ENCODE measurements at places on chromosomes 4 and X. TPM values are rescaled to one million over a fixed set of nuclear protein-coding genes. Genes with fewer than 3 reads are reported as not detected.

GRCh38 chr4:849478-850175 lies 23.7 kb upstream of the CPLX1 start:
- DNase-seq, result no peak

DNA sequence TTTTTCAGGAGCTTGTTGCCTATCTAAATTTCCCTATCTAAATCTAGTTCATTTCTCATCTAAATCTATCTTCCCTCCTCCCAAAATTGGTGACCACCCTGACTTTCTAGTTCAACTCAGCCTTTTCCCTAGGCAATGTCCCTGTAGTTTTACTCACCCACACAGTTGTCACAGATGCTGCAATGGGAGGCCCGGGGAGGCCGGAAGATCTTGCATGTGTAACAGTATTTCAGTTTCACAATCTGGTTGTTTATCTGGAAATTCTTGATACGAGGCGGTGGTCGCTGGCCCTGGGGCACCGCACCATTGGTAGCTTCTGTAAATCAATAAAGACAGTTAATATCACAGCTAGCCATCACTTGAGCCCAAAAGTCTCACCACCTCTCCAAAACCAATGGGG lies 20.2 kb downstream of the ZDHHC9 start:
- DNase-seq, result no peak

DNA sequence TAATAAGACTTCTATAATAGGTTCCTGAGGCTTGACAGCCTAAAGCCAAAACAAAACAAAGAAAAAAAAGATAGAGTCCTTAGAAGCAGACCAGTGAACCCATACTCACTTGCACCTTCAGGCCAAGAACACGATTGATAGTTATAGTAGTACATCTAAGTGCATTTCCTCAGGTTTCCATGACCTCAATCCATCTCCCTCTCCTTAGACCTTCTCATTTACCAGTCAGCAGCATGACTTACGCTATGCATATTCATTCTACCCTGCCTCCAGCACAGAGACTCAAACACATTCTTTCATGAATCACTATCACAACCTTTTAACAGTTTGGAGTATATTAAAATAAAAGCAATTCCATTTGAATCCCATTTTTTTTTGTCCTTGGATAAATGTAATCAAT lies 855.6 kb downstream of the CCSER1 start:
- no peak for DNase-seq

DNA sequence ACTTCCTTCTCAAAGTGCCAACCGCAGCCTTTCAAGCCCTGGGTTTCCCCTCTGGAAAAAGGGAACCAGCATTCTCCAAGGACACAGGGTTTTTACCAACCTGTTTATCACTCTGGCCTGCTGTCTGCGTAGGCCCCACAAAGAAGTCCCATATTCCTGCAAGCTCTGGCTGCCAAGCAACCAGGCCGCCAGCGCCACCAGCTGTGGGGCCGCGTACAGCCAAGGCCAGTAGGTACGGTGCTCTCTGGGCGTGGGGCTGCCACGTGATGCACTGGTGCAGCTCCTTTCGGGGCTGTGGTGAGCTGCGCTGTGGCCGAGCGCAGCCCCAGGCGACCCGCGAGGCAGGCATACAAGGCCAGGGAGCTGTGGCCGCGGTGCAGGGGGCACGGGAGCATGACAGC lies 22.1 kb downstream of the LUZP4 start:
- no peak for DNase-seq

DNA sequence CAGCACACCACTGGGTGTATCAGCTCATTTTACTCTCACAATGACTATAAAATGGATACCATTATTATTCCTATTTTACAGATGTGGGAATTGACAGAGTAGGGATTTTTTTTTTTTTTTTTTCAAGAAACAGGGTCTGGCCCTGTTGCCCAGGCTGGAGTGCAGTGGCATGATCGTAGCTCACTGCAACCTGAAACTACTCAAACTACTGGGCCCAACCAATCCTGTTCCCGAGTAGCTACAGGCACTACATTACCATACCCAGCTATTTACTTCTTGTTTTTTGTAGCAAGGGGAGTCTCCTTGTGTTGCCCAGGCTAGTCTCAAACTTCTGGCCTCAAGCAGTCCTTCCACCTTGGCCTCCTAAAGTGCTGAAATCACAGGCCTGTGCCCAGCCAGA lies 95.2 kb downstream of the LARP7 start:
- no peak for DNase-seq

DNA sequence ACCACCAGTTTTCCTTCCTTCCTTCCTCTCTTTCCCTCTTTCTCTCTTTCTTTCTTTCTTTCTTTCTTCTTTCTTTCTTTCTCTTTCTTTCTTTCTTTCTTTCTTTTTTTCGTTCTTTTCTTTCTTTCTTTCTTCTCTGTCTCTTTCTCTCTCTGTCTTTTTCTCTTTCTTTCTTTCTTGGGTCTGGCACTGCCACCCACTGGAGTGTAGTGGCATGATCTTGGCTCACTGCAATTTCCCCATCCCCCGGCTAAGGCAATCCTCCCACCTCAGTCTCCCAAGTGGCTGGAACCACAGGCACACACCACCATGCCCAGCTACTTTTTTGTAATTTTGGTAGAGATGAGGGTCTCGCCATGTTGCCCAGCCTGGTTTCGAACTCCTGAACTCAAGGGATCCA lies 51.6 kb upstream of the NHS start:
- no peak for DNase-seq

- peak; percentile 17 for DNase-seq
Observed at GRCh38 chr4:2713337-2713736, 42.8 kb downstream of the TNIP2 start.

DNA sequence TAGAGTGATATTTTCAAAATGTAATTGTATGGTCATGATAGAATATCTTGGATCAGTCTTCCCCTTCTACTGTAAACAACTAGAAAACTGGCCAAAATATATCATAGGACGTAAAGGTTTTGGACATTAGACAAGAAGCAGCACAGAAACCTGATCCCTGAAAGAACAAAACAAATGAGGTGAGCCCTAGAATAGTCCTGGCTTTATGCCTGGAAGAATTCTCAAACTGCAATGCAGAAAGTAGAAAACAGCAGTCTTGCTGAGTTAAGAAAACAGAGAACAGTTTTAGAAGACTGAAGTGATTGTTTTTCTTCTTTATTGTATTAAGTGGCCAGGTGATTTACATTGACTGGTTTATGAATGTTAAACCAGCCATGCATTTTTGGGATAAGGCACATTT lies 19.5 kb downstream of the NSUN7 start:
- no peak for DNase-seq

DNA sequence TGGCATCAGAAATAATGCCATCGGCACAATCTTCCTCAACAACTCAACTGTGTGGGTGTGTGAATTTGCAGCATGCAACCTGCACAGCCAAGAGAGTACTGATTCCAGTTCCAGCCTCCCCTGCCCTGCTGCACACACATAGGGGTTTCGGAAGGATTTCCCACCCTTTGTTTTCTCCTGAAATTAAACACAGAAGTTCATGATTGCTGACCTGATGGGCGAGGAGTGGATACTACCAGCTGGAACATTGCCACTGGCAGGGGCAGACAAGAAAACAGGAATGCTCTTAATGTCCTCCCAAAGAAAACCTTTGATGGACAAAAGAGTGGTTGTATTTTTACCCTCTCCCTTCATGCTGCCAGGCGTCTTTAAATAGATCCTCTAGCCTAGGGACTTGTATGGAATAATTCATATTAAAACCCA lies 4.8 kb downstream of the NDP start:
- no peak for DNase-seq

ZNF595 gene
- polyA plus RNA-seq, result 2.6 TPM
